ENCODE measurements at places on chromosomes 12 and 14.

DNA sequence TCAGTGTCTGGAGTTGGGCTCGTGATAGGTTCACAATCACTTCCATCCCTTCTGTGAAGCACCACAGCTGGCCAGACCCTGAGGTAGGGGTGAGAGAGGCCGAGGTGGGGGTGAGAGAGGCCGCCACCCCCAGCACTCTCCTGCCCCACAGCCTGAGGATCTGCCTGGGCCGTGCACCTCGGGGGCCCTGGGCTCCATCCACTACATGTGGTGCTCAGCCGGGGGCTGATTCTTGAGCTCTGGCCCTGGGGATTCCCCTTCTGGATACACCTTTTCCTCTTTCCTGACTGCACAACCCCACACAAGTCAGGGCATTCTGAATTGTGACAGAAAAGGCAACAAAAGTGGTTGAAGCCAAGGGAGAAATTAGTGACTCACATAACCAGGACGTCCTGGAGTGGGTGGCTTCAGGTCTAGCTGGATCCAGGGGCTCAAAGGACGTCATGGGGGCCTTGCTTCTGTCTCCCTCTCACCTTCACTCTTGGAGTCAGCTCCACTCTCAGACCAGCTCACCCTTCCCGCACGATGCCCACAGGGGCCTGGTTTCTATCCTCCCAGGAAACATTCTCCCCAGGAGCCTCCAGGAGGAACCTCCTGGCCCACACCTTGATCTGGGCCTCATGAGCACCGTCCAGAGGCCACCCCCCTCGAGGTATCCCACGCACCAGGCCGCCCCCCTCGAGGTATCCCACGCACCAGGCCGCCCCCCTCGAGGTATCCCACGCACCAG lies 12.1 kb upstream of the FBRSL1 start:
- no peak for DNase-seq

- DNase-seq = no peak
Observed at GRCh38 chr12:4447151-4447550, 1.5 kb upstream of the FGF6 start.

GRCh38 chr12:68833508-68833907 lies 25.5 kb downstream of the MDM2 start:
- DNase-seq = no peak

GRCh38 chr12:50232771-50233209 lies 50.5 kb downstream of the LIMA1 start:
- DNase-seq = no peak

DNA sequence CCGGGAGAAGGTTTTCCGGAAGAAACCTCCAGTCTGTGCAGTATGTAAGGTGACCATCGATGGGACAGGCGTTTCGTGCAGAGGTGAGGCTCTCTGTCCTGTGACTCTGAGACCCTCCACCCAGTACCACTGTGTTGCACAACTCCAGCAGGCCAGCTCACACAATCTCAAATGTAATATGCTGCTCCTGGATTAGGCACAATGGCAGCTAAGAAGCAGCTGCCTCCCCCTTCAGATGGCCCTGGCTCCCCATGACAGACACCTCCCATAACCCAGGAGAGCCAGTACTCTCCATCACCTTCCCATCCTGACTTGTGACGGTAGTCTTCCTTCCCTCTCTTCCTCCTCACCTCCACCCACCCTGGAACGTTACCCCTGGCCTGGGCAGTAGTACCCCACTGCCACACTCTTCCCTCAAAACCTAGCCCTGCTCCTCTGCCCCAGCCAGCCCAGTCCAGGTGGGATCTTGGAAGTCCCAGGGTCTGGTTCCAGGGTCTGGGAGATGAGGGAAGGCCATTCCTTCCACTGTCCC lies 2.1 kb downstream of the TNS2 start:
- no peak for DNase-seq
